NAMALWA (cell line): ENCODE measurements at places on chromosomes 16 and 17.

GRCh38 chr17:8518326-8518725 is 82.6 kb downstream of the NDEL1 start:
- DNase-seq = no peak

DNA sequence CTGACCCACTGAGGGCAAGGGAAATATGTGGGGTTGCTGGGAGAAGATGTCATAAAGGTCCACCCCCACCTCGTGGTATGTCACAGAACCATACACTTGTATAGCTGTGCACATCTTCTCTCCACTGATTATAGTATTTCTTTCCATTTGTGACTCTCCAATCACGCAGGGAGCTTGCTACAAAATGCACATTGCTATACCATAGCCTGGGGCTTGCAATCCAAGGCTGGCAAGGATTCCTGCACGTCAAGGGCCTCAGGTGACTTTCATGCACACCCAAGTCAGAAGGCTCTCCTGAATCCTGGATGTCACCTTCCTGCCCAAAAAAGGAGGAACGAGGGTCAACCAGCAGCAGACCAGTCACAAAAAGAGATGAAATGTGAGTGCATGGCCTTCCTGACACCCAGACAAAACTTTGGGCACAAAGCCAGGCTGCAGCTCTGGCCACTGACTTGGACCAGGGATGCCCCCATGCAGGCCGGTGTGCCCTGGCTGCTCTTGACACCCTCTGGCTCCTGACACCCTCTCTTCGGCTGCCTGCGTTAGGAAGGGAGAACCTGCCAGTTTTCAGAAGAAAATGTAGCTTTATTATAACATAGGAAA is 12.1 kb downstream of the TBC1D26 start:
- no peak for DNase-seq

DNA sequence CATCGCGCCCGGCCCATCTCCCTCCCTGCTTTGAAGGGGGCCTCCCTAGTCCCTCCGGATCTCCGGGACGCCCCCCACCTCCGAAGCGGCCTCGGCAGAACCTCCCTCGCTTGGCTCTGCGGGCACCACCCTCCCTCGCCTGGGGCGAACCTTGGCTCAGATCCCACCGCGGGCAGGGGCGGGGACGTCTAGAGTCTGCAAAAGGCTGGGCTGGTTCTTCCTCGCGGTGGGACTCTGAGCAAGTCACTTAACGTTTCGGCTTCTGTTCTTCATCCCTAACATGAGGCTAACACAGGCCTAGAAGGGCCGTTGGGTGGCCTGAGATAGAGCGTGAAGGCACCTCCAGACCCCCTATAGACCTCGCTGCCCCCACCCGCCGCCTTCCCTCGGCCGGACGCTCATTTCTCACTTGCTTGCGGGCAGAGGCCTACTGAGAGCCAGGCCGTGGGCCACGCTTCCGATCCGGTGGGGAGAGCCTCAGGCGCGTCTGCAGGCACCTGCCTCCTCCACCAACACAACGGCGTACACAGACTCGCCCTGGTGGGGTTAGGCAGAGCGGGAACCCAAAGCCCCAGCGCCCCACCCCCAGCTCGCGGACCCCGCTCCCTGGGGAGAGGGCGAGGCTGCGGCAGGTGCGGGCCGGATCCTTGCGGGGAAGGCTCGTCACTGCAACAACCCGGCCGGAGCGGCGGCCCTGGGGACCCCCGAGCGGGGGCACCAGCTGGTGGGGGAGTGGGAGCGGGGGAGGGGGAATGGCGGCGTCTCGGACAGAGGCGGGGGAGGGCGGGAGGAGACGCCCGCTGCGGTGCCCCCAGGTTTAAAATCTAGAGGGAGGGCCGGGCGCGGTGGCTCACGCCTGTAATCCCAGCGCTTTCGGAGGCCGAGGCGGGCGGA is 5.4 kb downstream of the MYO1C start:
- peak; percentile 88 for DNase-seq

DNA sequence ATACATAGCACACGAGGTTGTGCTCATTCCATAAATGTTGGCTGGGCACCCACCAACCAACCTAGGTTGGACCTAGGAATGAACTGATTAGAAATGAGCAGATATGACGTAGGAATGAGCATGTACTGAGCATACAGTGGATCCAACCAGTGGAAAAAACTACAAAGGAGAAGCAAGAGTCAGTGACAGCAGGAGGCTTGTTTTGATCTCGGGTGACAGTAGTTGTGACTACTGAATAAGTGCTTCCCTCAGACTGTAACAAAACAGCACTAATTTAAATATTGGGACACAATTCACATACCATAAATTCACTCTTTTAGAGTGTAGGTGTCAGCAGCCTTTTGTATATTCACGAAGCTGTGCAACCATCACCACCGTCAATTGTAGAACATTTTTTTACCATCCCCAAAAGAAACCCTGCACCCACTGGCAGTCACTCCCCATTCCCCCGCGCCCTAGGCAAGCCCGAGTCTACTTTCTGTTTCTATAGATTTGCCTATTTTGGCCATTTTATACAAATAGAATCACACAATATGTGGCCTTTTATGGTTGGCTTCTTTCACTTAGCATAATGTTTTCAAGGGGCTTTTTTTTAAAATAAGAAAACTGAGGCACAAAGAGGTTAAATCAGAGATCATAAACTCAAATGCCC is 7.0 kb downstream of the VAC14 start:
- peak; percentile 79 for DNase-seq

GRCh38 chr17:31743797-31744196 is 115.2 kb downstream of the COPRS start:
- no peak for DNase-seq

GRCh38 chr17:28946239-28946638 is 5.1 kb downstream of the PHF12 start:
- DNase-seq = no peak

GRCh38 chr16:15053904-15054303 is 2.0 kb downstream of the NTAN1 start:
- DNase-seq = no peak

- DNase-seq = no peak
Observed at GRCh38 chr16:86925067-86925791, 346.9 kb downstream of the FOXL1 start.

DNA sequence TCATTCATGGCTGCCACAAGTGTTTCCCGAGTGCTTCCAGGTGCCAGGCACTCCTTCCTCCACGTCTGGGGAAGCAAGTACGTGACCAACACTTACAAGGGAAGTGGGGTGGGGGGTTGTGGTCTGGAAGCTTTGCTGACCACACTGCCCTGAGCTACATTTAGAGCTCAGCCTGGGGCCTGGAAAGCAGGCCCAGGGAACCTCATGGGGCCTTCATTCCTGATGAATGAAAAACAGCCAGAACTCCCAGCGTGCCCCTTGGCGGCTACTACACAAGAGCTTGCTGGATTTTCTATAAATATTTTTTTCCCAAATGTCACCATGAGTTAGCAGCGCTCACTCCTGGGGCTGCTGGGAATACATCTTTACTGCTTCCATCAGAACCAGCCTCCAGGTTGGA is 73.3 kb downstream of the ABCC12 start:
- no peak for DNase-seq

- peak; percentile 27 for DNase-seq
Observed at GRCh38 chr17:18258356-18259038, at the start of gene FLII. TSS of gene FLII (minus strand) at chr17:18258738. CDS start at chr17:18258690, 48 bp downstream.

GRCh38 chr17:50020841-50021599 is 26.0 kb upstream of the DLX3 start:
- DNase-seq = no peak

- no peak for DNase-seq
Observed at GRCh38 chr17:65558683-65559460, 2.6 kb downstream of the AXIN2 start.

DNA sequence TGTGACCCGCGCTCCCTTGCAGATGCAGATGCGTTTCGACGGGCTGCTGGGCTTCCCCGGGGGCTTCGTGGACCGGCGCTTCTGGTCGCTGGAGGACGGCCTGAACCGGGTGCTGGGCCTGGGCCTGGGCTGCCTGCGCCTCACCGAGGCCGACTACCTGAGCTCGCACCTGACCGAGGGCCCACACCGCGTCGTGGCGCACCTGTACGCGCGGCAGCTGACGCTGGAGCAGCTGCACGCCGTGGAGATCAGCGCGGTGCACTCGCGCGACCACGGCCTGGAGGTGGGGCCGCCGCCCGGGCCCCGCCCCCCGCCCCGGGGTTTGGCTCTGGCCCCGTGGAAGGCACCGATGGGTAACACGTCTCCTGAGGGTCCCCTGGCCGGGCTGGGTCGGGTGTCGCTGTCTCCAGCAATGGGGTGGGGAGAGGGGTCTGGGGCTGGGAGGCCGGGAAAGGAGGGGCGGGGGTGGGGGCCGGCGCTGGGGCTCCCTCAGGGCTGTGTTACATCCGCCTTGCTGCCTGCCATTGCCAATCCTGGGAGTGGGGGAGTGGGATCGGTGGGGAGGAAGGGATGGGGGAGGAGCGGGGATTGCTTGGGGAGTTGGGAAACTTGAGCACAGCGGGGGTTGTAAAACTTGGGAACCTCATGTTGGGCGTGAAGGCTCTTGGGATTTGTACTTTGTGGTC is 737 bp downstream of the NUDT16L1 start:
- peak; percentile 53 for DNase-seq

DNA sequence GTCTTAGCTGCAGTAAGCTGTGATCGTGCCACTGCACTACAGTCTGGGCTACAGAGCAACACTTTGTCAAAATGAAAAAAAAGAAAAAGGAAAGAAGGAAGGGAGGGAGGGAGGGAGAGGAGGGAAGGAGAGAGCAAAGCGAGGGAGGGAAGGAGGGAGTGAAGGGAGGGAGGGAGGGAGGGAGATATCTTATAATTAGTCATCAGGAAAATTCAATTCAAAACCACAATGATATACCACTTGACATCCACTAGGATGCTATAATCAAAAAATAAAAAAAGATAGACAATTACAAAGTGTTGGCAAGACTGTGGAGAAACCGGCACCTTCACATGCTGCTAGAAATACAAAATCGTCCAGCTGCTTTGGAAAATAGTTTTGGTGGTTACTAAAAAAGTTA is 93.8 kb downstream of the CDC27 start:
- DNase-seq = no peak

- DNase-seq = no peak
Observed at GRCh38 chr16:87434146-87434667, 42.1 kb downstream of the MAP1LC3B start.

- no peak for DNase-seq
Observed at GRCh38 chr16:5509794-5510193, 412.2 kb upstream of the EEF2KMT start.

GRCh38 chr16:1461146-1461545 is 13.7 kb downstream of the CLCN7 start:
- no peak for DNase-seq

DNA sequence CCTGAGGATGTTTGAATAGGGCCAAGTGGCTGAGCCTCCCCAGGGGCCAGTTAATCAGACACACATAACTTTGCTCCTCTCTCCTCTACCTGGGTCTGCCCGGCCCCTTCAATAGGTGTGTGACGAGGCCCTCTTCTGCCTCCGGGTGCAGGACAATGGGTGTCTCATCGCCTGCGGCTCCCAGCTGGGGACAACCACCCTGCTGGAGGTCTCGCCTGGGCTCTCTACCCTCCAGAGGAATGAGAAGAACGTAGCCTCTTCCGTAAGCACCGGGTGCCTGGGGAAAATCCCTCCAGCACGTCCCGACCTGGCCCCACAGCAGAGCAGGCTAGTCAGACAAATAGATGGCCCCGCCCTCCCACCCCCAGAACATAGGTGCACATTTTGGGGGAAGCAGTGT is 16.1 kb upstream of the KIF19 start:
- DNase-seq = no peak

- DNase-seq = peak; percentile 46
Observed at GRCh38 chr17:75755205-75755901, 9.6 kb downstream of the GALK1 start.

DNA sequence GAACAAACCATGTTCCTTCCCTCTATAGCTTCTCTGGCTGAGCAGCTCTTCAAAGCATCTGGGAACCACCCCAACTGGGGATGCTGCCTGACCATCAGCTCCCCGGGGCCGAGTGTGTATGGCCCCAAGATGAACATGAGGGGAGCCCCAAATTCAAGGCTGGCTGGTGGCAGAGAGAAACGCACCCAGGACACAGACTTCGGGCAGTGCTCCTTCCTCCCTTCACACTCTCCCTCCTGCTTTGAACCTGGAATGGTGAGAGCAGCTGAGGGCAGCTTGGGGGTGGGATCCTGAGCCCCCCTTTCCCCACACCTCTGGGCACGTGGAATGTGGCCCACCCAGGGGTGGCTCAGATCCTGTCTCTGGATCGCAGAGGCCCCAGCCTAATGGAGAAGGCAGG is 17.2 kb downstream of the TLE7 start:
- DNase-seq = no peak

- DNase-seq = no peak
Observed at GRCh38 chr17:29927546-29927945, 2.5 kb downstream of the SSH2 start.

DNA sequence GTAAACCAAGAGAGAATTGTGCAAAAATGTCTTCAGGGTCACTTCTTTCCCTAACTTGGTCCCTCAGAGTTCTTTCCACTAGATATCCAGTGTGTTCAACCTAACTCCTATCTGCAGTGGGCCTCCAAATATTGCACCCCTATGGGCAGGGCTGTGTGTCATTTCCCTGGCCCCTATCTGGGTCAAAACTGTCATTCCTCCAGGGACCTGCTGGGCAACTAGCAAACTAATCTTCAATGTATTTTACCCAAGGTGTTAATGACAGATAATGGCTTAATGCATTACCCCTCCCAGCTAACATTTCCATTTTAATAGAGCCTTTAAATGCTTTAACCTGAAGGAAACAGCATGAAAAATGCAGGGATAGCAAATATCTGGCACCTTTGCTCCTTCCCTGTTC is 25.8 kb upstream of the SKAP1 start:
- DNase-seq = no peak

DNA sequence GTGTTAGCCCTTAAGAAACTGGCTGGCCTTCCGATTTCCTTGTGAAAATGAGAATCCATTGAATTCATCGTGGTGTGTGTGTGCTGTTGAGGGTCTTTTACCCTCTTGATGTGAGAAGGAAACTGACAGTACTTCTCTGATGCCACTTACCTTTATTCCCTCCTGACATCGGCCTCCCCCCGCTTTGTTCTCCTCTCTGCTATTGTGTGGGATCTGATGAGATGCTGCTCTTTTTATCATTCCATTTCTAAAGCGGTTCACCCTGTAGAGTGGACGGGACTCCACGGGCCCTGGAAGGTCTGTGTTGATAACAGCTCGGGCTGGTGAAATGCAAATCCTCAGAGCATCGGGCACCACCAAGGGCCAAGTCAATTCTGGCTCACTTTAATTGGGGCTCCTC is 69.8 kb downstream of the MARCHF10 start:
- no peak for DNase-seq

DNA sequence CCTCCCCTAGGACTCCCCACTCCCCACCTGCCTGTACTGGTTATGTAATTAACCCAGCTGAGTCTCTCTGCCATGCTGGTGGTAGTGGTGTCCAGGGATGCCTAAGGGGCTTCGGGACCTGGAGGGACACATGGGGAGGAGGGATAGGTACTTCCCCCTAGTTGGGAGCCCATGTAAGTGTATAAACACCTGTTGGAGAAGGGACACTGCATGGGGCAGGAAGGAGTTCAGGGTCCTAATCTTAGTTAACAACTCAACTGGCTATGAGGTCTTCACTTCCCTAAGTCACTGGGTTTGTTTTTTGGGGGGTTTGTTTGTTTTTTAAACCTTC is 1.3 kb downstream of the RASL10B start:
- no peak for DNase-seq

GRCh38 chr16:5557966-5558365 is 460.4 kb upstream of the EEF2KMT start:
- DNase-seq = no peak
